ENCODE measurements at places on chromosomes 4 and X. TPM values are rescaled to one million over a fixed set of nuclear protein-coding genes. Genes with fewer than 3 reads are reported as not detected.

Gene AIMP1
- 41.2 TPM for total RNA-seq

Gene ATP6AP2
- total RNA-seq = 82.6 TPM

DNA sequence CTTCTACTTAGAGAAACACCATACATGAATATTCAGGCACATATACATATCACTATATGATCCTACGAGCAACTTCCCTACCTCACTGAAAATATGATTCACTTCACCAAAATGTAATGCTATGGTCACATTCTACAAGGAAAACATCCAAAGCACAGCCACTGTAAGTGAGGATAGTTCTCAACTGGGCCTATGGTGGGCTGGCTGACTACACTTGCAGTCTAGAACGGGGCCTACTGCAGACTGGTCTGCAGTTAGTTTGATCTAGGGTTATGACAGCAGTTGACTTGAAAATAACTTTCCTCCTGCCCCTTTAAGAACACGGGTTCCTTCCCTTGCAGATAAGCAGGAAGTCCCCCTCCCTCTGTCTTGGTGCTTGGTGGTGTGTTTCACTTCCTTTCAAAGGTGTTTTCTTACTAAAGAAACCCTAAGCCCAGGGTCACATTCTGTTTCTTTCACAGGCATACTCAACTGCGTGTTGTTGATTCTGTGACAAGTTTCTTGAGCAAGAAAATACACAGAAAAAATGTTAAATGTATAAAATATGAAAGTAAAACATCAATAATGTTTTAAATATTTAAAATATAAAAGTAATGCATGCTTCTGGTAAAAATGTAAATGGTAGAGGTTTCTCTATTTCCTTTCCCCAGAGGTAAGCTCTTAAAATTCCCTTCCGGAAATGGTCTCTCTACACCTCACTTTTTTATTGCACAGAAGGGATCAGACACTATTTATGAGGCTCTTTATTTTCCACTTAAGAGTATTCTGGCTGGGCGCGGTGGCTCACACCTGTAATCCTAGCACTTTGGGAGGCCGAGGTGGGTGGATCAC is 18.0 kb upstream of the TMSB4X start:
- DNase-seq = no peak

DNA sequence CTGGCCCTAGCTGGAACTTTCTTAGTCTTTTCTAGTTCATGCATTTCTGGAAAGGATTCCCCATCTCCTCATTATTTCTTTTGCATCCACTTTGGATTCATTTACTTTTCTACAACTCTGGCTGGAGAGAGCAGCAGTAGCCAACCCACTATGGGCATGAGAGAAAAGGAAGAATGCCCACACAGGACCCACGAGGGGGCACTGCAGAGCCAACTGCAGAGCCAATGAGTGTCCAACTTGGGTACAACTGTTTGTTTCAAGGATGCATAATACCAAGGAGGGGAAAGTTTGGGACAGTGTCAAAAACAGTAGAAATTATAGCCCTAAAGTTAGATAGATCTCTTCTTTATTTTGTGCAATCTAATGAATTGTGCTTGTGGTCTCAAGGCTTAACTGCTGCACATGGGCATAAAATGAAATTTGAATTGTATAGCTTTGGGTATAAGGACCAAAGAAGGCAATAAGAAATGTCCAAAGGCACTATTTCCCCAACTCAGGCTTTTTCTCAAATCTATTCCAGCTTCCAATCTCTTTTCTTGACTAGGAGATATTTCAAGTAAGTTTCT is 230.6 kb downstream of the NSUN7 start:
- no peak for DNase-seq

Measured in T-helper 17 cell (primary cell).